ENCODE measurements at places on chromosomes 3 and 15.

GRCh38 chr3:71168880-71169411, 414.6 kb downstream of the FOXP1 start:
- DNase-seq: no peak

- DNase-seq: no peak
Measured at GRCh38 chr3:121724130-121724529, 25.4 kb downstream of the GOLGB1 start.

DNA sequence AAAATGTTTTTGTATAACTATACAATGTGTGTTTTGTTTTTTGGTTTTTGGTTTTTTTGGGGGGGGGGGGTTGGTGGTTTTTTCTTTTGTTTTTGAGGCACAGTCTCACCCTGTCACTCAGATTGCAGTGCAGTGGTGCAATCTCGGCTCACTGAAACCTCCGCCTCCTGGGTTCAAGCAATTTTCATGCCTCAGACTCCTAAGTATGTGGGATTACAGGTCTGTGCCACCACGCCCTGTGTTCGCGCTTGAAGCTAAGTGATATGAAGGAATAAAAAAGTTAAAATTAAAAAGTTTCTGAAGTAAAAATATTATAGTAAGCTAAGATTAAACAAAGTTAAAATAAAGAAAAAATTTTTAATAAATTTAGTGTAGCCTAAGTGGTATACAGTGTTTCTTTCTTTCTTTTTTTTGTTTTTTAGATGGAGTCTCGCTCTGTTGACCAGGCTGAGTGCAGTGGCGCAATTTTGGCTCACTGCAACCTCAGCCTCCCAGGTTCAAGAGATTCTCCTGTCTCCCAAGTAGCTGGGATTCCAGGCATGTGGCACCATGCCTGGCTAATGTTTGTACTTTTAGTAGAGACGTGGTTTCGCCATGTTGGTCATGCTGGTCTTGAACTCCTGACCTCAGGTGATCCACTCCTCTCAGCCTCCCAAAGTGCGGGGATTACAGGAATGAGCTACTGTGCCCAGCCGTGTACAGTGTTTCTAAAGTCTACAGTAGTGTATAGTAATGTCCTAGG, 53.9 kb upstream of the TEX55 start:
- DNase-seq: no peak

DNA sequence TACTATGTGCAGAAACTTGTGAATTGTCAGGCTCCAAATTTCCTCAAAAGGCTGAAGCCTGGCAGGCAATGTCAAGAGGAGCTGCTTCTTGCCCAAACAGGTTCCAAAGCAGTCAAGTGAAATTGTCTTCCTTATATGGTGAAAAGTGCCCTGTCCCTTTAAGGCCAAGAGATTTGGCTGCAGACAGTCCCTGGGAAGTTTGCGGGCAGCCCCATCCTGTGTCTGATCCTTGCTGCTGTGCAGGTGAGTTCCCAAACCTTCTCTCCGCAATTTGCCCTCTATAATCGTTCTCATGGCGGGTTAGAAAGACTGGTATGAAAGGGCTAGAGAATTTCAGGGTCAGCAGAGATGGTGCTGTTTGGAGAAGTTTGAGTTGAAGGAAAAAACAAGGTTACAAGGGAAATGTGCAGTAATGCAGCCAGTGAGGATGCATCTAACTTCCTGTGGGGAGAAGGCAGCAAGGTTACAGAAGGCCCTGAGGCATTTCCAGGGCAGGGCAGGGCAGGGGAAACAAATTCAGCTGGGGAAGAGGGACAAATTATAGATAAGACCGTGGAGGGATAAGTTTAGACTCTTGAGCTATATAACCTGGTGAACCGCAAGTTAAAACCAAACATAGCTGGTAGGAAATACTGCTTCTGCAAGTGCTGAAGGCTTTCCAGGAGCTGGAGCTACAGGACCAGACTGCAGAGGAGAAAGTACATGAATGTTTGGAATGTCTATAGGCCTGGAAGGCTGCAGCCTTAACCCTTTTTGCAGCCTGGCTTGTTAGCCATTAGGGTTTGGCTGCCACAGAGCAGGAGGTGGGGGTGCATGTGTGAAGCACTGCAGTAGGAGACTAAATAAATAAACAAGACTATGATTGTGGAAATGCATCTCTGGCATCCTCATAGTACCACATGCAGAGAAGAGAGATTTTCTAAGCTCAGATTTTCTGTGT, 256.2 kb upstream of the IL12A start:
- DNase-seq: no peak

- no peak for DNase-seq
Measured at GRCh38 chr3:45042162-45042561, 16.1 kb downstream of the CLEC3B start.

DNA sequence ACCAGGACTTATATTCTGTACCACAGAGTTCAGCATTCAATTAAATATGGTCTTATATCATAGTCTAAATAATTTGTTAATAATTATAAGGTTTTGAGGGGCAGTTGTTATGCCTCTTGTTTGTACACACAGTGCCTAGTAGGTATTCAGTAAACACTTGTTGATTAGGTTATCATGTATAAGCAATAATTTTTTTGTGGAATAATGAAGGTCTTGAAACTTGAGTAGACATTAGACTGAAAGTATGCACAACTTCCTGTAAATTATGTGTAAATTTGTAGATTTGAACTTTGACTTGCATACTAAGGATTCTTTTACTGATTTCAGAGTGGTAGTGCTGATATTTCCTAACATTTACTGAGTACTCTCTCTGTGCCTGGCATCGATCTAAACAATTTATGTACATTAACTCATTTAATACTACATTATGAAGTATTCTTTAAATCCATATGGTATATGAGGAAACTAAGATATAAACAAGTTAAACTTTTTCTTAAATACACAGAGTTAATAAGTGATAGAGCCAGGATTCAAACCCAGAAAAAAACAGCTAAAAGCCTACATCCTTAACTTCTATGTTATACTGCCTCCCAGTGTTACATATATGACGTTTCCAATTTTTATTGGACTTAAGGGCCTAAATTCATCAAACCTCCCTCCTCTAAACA, 65.1 kb downstream of the GLCE start:
- DNase-seq: no peak

GRCh38 chr15:57218826-57219576, 157.3 kb upstream of the CGNL1 start:
- DNase-seq: no peak

- DNase-seq: no peak
Measured at GRCh38 chr3:71733319-71733718, 8.1 kb upstream of the EIF4E3 start.

GRCh38 chr3:7498715-7499114, 637.8 kb downstream of the GRM7 start:
- DNase-seq: no peak

- DNase-seq: no peak
Measured at GRCh38 chr15:43776101-43776717, 557 bp downstream of the ELL3 start.

DNA sequence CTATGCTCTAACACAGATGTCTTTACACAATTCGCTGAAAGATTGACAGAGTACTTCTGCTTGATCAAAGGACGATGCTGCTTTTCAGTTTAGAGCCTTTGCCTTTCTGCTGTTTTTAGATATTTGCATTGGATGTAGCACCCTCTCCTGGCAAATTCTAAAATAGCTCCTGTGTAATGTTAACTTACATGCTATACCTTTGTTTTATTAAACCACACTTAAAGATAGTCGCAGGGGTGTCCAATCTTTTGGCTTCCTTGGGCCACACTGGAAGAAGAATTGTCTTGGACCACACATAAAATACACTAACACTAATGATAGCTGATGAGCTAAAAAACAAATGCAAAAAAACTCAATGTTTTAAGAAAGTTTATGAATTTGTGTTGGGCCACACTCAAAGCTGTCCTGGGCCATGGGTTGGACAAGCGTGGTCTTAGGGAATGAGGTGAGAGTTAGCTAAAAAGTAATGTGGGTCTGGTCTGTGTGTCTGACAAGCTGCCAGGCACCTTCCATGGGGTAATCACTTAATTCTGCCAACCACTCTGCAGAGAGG, 62.9 kb downstream of the ATG7 start:
- no peak for DNase-seq

DNA sequence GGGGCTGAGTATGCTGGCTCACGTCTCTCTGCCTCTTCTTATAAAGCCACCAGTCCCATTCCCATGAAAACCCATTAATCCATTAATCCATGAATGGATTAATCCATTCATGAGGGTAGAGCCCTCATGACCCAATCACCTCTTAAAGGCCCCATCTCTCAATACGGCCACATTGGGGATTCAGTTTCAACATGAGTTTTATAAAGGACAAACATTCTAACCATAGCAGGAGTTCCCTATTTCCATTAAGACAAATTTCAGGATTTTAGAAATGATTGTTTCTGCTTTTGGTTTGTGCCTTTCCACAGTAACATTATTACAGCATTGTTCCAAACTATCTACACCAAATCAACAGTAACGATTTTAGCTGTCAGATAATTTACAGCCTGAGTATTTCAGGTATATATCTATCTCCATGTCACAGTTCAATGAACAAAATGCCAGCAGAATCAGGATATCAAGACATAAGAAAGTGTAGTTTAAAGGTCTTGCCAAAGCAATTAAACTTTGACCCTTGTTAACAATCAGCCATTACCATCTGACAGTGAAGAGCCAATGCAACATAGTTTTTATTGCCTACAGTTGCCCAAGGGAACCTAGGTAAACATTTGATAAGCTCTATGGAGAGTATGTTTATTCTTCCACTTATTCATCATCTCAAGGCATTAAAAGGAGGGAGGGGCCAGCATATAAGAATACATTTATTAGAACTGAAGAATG, 3.8 kb downstream of the TSPAN3 start:
- no peak for DNase-seq

GRCh38 chr15:37125143-37125542, 24.8 kb upstream of the MEIS2 start:
- DNase-seq: no peak

GRCh38 chr3:138461896-138462295, 27.5 kb downstream of the ESYT3 start:
- no peak for DNase-seq

DNA sequence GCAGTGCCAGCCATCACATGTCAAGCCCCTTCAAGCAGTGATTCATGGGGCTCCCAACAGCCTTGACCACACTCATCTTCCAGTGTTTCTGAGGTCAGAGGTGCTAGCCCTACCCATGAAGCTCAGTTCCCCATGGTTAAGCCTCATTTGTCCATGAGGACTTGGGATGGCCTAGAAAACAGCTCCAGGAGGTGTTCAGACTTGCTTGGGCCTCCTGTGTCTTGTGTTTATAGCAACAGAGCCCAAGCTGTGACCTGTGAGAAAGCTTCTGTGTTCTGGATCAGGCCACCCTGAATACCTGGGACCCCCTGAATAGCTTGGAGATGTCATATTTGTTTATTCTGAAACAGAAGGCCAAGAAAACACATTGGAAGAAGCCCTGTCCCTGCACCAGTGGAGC, 36.7 kb downstream of the LARP6 start:
- no peak for DNase-seq

DNA sequence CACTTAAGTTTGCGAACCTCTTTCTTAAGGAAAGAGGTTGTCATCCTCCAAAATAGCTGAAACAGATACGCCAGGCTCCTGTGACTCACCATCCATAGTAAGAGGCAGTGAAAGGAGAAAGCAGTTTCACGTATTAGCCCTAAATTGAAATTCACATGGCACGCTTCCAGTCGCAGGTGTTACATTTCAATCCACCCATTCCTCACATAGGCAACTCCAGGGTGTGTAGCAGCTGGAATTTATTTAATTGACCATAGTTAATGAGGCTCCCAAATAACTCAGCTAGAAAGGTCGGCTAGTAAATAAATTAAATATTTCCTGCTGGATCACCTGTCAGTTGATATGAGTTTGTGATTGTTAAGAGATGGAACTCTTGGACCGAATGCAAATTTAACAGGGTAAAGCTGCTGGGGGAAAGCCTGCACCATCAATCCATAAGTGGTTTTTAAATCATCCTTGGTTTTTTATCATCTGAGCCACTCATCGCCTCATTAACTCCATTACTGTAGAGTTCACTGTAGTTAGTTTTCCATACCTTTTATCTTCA, 19.6 kb downstream of the NSUN3 start:
- DNase-seq: no peak

DNA sequence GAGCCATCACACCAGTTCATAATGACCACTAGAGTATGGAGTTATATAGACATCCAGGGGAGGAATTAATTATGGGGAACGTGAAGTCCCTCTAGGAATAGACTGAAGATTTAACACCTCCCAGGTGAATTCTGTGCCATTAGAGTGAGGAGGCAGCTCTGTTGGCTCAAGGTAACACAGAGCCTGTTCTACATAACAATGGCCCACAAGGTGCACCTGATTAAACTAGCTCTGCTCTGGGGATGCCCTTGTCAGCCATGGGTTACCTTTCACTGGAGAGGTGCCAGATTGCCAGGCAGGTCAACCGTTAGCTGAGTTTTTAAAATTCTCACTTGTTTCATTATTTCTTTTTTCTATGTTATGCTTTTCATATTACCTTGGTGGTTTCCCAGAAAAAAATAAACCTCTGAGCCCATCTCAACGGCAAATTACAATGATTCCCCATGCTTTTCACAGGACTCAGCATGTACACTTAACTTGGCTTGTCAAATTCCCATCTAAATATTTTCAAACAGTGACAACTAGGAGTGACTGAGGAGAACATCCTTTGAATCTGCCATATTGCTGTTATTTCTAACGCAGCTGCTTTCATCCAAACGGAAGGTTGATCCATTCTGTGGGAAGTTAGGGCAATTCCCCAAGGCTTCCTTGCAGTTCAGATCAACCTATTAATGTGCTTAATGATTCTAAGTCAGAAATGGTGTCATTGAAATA, 512.9 kb downstream of the MCTP2 start:
- no peak for DNase-seq

DNA sequence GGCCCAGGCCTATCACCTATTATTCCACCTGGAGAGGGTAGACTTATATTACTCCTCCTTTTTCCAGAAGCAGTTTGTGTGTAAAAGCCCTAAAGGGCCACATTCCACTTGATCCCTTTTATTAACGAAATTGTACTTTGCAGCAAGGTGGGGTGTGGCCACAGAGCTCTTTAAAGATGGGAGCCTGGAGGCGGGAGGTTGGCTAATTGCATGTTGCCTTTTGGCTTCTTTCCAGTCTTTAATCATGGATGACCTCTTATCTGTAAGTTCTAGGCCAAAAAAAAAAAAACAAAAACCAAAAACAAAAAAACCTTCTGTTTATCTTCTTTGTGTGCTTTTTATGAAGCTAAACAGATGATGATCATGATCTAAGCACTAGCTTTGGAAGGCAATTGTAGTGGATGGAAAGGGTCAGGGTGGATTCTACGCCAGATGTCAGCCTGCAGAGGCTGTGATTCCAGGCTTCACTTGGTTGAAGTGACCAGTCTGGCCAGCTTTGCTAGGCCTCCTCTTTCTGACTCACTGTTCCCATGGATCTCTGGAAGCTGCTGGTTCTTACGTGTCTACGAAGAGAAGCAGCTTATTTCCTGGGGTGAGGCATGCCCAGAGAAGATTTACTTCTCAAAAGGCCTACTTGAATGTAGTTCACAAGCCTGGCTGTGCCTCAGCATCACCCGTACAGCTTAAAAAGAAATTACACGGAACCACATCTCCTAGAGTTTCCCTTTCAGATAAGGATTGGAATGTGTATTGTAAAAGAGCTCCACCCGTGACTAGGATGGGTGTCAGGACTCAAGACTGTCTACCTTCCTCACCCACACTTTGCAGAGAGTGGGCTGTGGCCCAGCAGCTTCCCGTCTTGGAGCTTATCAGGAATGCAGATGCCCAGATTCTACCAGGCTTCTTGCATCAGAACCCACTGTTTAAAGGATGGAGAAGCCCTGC, 330.9 kb upstream of the C2CD4B start:
- DNase-seq: no peak

GRCh38 chr15:79916502-79917132, 19.8 kb upstream of the MTHFS start:
- DNase-seq: no peak

GRCh38 chr15:72793766-72794660, 10.5 kb upstream of the ADPGK start:
- no peak for DNase-seq
